ENCODE measurements at places on chromosomes 3 and 15. TPM values are rescaled to one million over a fixed set of nuclear protein-coding genes. Genes with fewer than 3 reads are reported as not detected.
A peak's percentile ranks its signal among the peaks of the same experiment; 100 is the strongest.

GRCh38 chr3:39346785-39347585, 17.5 kb downstream of the CCR8 start:
- no peak for DNase-seq

DNA sequence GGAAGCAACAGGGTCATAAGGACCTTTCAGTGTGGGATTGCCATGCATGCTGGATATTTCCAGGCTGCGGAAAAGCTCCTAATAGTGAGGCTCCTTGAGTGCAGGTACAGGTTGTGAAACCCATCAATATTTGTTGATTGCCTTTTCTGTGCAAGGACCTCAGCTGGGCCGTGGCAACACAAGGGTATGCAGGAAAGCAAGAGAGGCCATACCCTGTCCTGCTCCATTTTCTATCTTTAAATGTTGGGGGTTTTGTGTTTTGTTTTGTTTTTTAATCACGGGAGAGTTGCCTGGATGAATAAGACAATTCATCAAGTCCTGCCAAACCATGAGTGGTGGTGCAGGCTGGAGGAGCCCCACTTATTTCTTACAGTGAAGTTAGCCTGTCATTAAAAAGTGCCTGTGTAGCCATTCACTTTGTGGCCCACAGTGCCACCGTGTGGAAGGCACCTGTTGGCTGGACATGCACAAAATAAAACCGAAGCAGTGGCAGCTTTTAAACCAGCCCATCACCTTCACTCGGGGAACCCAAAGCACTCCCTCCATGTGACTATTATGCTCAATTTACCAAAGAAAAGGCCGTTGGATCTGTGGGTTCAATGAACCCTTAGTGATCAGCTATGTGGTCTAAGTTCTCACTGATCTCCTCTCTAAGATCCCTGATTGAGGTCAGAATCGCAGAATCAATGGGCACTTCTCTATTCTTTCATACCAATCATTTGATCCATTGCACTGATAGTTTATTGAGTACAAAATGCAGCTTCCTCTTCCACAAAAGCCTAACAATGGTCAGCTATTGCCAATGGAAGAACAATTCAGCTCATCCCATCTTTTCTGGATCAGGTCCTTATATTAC, 42.2 kb downstream of the CLDN18 start:
- peak; percentile 55 for DNase-seq

GRCh38 chr3:18035641-18036449, 293.4 kb upstream of the TBC1D5 start:
- peak; percentile 3 for DNase-seq

Gene SLC22A14
- 0.64 TPM for total RNA-seq

DNA sequence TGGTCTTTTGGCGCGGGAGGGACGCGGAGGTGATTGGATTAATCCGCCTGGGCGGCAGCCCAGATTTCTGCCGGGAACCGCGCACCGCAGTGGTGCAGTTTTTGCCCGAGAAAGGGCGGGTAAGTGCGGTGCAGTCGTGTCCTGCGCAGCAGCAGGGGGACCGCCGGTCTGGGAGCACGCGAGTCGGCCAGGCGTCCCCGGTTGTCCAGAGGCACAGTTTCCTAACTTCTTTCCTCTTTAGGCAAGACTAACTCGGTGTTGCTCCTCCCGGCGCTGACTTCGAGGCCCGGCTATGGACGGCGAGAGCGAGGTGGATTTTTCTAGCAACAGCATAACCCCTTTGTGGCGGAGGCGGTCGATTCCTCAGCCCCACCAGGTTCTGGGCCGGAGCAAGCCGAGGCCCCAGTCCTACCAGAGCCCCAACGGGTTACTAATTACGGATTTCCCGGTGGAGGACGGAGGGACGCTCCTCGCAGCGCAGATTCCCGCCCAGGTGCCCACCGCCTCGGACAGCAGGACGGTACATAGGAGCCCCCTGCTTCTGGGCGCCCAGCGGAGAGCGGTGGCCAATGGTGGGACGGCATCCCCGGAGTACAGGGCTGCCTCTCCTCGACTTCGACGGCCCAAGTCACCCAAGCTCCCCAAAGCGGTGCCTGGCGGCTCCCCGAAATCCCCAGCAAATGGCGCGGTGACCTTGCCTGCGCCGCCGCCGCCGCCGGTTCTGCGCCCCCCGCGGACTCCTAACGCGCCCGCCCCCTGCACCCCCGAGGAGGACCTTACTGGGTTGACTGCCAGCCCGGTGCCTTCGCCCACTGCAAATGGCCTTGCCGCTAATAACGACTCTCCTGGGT, 736 bp downstream of the ARHGEF26 start:
- DNase-seq, result no peak

DNA sequence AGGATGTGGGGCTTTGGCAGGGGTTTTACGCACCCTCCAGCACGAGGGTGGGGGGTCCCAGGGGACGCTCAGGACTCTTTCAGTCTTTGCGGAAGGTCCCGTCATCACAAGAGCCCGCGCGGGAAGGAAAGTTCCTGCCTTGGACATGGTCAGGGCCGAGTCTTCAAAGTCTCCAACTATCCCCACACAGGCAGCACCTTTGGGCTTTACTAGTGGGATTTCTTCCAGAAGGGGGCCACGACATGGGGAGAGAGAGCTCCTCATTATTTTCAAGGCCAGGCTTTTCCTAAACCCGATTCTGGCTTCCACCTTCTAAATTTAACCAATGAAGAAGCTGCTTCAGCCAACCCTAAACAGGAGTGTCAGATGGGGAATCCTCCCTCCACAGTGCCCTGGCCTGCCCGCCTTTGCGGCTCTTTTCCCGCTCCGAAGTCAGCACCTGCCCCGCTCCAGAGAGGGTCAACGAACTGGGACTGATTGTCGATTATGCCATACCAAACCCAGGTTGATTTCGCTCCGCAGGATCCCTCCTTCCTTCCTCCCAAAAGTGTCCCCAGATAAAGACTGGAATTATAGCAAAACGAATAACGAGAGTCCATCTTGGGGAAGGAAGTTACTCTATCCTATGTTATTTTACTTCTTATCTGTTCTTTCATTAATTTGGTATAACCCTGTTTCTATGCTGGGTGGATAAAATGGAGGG, 11.0 kb downstream of the SHOX2 start:
- no peak for DNase-seq

- no peak for DNase-seq
These were observed 15.5 kb upstream of the EHD4 start for GRCh38 chr15:41987925-41988275.

GRCh38 chr3:129197321-129197720, 13.6 kb upstream of the CNBP start:
- no peak for DNase-seq

- peak; percentile 31 for DNase-seq
These were observed 1076.1 kb downstream of the AGBL1 start for GRCh38 chr15:87155771-87156170.

GRCh38 chr15:78103406-78104118, 11.2 kb downstream of the SH2D7 start:
- no peak for DNase-seq

DNA sequence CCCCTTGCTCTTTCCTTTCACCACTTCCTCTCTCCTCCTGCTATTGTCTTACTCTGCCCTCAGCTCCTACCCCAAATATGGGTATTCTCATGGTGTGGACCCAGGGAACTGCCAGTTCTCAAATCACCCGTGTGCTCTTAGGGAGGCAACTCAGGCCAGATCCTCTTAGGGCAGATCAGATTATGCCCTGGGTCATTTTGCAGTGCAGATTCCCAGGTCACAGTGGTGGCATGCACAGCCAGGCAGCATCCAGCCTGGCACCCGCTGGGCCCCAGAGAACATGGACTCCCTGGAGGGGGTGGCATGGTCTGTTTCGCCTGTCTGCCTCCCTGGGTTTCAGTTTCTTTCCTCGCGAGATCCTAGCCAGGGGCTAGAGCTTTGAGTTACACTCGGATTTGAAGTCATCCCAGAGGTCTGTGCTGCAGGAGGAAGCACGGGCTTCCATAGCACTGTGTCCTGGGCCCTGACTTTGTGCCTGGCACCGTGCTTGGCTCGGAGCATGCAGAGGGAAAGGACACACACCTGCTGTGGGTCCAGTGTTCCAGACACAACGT, 96.1 kb downstream of the TOP2B start:
- DNase-seq, result no peak

GRCh38 chr15:82081914-82082762, 36.3 kb upstream of the MEX3B start:
- DNase-seq, result peak; percentile 42

DNA sequence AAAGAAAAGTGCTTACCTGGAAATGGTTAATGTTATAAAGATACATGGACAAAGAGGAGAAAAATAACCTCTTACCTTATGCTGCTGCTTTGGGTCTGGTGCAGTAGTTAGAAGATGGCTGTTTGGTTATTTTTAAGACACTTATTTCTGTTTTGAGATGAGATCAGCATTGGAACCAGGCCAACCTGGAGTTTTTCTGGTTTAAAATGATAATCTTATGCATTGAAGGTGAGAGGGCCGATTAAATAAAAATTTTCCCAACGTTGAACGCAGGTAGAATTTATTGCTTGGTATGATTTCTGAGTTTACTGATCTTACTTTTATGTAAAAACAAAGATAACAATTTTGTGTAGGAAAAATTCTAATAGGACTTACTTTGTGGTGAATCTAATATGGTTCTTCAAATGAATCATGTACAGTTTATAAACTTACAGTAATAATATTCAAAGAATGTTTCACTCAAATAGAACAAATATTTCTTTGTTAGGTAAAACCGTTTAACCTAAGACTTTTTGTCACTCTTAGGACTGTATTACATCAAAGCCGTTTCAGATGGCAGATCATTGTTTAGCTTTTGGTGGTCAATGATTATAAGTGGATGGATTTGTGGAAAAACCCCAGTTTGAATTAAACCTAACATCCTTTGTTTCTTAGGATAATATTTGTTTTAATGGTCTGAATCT, 14.9 kb downstream of the UBE2E2 start:
- no peak for DNase-seq

- DNase-seq, result peak; percentile 46
These were observed 75.2 kb downstream of the NEO1 start for GRCh38 chr15:73127302-73127936.

DNA sequence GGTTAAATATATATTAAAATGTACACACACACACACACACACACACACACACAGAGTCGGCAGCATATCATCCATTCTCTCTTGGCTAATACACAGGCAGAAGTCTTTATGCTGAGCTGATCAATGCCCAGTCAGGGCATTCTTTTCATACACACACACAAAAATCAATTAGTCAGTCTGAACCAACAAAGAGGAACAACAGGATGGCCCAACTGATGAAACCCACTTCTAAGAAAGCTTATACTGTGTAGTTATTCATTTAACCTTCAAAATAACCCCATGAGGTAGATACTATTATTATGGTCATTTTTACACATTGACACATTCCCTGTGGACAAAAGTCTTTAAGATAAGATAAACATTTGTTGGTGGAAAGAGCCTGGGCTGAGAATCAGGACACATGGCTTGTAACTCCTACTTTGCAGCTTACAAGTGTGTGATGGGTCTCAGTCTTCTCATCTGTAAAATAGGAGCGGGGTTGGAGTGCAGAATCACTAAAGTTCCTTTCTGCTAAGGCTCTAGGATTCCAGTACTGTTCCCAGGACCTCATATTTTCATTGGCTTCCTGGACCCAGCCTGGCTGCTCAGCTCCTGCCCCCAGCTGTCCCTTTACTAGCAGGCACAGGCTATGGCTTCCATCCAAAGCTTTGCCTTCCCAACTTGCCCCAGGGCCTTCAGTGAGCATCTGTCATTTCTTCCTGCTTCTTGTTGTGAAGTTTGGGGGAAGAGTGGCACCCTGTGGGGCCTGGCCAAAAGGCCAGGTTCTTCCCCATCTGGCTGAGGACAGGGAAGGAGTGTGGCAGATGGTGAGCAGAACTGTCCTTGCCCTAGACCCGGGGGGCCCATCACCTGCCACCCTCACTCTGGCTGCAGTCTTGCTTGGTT, 27.2 kb upstream of the GLCE start:
- DNase-seq, result peak; percentile 10

Data from bronchial epithelial cell (primary cell).